ENCODE measurements at places on chromosomes 13 and 19.

DNA sequence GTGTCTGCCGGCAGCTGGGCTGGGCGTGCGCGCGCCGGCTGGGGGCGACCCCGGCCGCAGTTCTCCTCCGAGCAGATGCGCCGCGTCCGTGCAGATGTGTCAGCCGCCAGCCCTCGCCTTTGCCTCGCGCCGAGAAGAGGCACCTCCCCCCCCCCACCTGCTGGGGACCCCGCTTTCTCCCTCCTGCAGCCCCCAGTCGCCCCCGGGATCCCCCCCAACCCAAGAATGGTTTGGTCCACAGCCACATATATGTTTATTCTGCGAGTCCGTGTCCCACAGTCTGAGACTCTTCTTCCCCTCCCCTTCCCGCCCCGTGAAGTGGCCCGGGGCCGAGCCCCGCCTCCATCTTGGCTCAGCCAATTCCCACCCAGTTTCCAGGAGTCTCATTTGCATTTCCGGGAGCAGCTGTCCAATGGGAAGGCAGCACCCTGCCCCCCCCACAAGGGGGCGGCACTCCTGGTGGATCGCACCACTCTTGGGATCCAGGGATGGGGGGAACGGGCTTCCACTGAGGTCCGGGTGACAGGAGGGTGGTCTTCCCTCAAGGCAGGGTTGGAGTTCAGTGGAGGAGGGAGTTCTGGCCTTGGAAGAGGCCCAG lies 8.6 kb downstream of the ISOC2 start:
- peaks cover 9% of the 10 kb centered on the region for H3K36me3 ChIP-seq
- no peak overlapping the region for H3K4me3 ChIP-seq
- DNase-seq: peak; percentile 84
- no peak overlapping the region for H3K27ac ChIP-seq
- peaks cover 30% of the 10 kb centered on the region for H3K27me3 ChIP-seq

- no peak overlapping the region for H3K27ac ChIP-seq
- peaks cover 2% of the 10 kb centered on the region for H3K36me3 ChIP-seq
- no peaks in the 10 kb centered on the region for H3K4me1 ChIP-seq
- H3K27me3 ChIP-seq: no peaks in the 10 kb centered on the region
- H3K4me3 ChIP-seq: no peak overlapping the region
Measured at GRCh38 chr13:48624858-48625257, 28.9 kb upstream of the CYSLTR2 start.

DNA sequence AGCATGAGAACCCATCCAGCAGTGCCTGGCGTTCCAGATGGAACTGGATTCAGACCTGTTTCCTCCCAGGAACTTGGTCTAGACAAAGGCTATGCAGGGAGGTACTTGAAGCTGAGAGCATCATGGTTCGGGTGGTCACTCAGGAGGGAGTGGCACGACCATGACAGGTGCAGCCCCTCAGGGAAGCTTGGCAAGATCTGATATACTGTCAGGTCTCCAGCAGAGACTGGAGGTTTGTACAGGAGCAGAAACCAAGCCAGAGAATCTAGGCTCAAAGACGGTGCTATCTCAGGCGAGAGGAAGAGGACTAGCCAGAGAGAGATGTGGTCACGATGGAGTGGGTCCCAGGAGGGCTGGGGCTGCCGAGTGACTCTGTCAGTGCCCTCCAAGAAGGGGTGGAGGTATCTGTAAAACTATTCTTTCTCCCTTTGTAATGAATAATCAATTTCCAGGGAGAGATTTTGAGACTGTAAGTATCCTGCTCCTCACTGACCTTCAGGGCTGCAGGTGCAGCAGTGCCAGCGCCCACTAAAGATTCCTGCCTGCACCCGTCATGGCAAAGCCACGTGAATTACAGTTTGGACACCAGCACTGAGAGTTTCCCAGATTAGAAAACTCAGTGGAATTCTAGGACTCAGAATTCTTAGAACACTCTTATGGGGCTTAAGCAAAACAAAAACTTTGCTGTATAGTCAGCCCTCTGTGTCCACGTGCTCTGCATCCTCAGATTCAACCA lies 10.2 kb upstream of the DCUN1D2 start:
- H3K4me3 ChIP-seq: no peak overlapping the region
- no peaks in the 10 kb centered on the region for H3K27me3 ChIP-seq
- no peak overlapping the region for H3K27ac ChIP-seq
- peaks cover 48% of the 10 kb centered on the region for H3K36me3 ChIP-seq
- no peak for DNase-seq
- H3K4me1 ChIP-seq: peaks cover 5% of the 10 kb centered on the region

DNA sequence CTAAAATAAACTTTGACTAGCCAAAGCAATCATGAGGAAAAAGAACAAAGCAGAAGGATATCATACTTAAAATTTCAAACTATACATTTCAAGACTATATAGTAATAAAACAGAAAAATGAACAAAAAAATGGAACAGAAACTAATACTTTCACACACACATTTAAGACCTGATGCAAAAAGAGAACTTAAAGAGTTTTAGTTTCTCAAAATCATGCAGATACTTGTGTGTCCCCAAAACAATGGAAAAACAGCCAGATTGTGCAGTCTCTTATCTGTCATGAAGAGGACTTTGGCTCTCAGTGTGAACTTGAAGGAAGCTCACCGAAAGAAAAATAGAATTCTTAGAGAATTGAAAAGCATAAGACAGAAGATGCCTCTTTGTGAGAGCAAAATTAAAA lies 16.1 kb downstream of the ZNF506 start:
- DNase-seq: no peak
- no peak overlapping the region for H3K27ac ChIP-seq
- H3K36me3 ChIP-seq: peaks cover 80% of the 10 kb centered on the region
- H3K4me1 ChIP-seq: no peaks in the 10 kb centered on the region
- no peak overlapping the region for H3K4me3 ChIP-seq

DNA sequence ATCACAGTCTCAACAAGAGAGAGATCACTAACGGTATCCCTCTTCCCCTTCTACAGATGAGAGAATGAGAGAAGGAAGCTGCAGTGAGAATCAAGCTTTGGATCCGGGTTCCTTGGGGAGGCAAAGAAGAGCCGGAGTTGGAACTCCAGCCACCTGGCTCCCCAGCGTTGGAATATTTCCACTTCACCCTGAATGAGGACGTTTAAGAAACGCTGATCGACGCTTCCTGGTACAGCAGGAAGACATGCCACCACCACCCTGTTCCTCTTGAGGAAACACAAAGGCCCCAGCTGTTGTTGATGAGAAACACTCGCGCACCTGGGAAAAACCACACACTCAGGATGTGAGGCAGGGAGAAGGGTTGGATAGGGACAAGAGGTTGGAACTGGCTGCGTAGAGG lies 11.3 kb upstream of the CACNG8 start:
- H3K4me1 ChIP-seq: no peaks in the 10 kb centered on the region
- H3K36me3 ChIP-seq: no peaks in the 10 kb centered on the region
- H3K27me3 ChIP-seq: peaks cover 4% of the 10 kb centered on the region
- H3K27ac ChIP-seq: no peak overlapping the region

DNA sequence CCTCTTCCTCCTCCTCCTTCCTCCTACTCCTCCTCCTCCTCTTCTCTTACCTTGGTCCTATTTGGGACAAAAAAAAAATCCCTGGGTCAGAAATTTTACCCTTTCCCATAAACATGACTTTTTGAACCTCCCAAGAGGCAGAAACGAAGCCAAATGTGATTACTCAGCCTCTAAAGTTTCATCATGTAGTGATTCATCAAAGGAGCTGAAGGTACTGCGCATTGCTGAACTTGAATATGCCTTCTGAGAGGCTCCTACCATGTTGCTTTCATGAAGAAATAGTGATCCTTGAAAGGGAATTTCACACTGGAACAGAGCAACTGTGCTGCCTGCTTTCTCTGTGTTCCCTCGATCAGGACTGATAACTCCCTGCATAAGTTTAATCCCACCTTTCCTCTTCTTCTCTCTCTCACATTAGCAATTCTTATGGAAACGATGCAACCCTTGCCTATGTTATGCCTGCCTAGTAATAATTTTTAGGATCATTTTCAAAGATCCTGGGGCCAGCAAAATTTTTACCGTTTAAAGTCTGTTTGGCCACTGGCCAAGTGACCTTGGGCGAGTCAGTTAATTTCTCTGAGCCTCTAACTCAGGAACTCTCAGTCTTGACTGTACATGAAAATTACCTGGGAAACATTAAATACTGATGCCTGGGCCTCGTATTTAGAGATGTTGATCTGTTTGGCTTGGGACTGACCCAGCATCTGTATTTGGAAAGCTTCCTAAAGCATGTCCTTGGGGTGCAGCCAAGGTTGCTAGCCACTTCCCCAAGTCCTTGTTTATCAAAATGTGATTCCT lies 149.5 kb downstream of the DCT start:
- peak; percentile 55 for DNase-seq
- peak overlapping the region; percentile 32 for H3K27ac ChIP-seq
- H3K27me3 ChIP-seq: peaks cover 16% of the 10 kb centered on the region
- H3K36me3 ChIP-seq: peaks cover 5% of the 10 kb centered on the region
- H3K4me1 ChIP-seq: peaks cover 49% of the 10 kb centered on the region

- no peaks in the 10 kb centered on the region for H3K4me1 ChIP-seq
- no peak for DNase-seq
- H3K27me3 ChIP-seq: no peaks in the 10 kb centered on the region
- H3K27ac ChIP-seq: no peak overlapping the region
- no peaks in the 10 kb centered on the region for H3K36me3 ChIP-seq
Measured at GRCh38 chr13:90868321-90868920, 479.1 kb upstream of the MIR17HG start.

DNA sequence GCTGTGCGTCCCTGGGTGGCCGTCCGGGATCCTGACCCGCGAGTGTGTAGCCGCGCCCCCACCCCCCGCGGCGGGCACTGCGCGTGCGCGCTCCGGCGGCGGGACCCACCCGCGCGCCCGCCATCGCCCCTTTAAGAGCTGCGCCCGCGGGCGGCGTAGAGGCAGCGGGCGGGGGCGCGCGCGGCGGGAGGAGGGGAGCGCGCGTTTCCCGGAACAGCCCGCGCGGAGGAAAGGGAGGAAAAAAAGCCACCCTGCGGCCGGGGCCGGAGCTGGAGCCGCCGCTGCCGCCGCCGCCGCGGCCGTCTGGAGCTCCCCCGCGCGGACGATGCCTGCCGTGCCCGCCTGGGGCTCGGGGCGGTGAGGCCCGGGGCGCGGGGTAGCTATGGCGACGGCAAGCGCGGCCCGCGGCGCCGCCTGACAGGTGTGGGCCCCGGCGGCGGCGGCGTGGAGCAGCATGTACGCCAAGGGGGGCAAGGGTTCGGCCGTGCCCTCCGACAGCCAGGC lies at the start of gene SSBP4:
Gene SSBP4 (plus strand): TSS at position 204 of the 504 bp plus-strand sequence. CDS start 251 bp downstream, at position 455.
- peaks cover 72% of the 10 kb centered on the region for H3K4me1 ChIP-seq
- peak within 1 kb of the TSS; percentile 99 for H3K4me3 ChIP-seq
- DNase-seq: peak; percentile 94
- peak within 1 kb of the TSS; percentile 89 for H3K27ac ChIP-seq

DNA sequence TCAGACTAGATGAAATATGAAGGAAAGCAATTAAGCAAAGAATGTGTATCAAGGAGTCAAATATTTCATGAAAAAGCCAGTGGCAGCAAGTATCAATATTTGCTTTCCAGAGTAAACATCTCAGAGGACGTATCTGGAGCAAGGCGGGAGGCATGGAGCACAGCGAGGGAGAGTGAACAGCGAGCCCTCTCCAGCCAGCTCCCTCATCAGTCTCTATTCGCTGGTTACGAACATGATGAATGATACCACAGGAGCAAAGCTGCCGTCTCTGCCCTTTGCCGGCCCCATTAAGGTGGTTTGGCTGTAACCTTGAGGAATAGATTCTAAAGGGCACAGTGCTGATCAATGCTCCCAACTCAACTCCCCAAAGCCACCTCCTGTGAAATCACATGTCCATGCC lies 95.8 kb downstream of the CCNA1 start:
- no peak overlapping the region for H3K27ac ChIP-seq
- H3K4me3 ChIP-seq: no peak overlapping the region
- peaks cover 4% of the 10 kb centered on the region for H3K27me3 ChIP-seq

Data from activated CD4-positive, alpha-beta T cell treated with anti-CD3 and anti-CD28 coated beads, Interleukin-2, amount 10 ng/mL, durations not matched to agents 24 days and 14 days (primary cell).